Tibial nerve (tissue), 4 donors: ENCODE measurements at places on chromosomes 1 and 21. TPM values are rescaled to one million over a fixed set of nuclear protein-coding genes. Genes with fewer than 3 reads are reported as not detected.

DNA sequence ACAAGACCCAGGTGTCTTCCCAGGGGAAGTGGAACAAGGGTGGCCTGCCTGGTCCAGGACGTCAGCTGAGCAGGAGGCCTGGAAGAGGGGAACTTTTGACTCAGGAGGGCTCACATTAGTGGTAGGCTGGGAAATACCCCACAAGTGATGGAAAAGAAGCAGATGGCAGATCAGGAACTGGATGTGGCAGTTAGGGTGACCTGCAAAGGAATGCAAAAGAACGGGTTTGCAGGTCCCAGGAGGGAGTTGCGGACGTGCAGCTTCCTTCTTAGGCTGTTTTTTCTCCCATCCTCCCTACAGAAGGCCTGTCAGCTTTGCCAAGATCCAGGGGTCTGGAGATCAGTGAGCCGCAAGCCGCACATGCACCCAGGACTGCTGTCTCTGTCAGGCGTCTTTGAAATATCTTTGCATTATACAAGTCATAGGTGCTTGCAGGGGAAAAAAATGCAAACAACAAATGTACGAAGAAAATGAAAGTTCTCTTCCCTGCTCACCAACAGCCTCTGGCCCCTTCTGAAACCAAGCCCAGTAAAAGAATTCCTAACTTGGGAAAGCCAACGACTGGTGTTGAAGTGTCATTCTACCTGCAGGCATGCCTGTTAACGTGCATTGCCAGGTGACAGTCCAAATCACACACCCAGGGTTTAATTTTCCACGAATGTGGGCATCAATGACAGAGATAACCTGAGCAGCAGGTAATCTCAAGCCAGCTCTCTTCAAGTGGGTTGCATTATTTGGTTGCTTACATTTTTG lies 34.4 kb downstream of the NENF start:
- DNase-seq = no peak
- H3K4me1 ChIP-seq = peaks cover 9% of the 10 kb centered on the region
- peak overlapping the region; percentile 65 for H3K27ac ChIP-seq
- no peaks in the 10 kb centered on the region for H3K36me3 ChIP-seq

- H3K27ac ChIP-seq = no peak overlapping the region
- no peaks in the 10 kb centered on the region for H3K36me3 ChIP-seq
- H3K27me3 ChIP-seq = no peaks in the 10 kb centered on the region
- H3K4me1 ChIP-seq = no peaks in the 10 kb centered on the region
- no peak for DNase-seq
- no peak overlapping the region for H3K4me3 ChIP-seq
These were observed 105.2 kb downstream of the TSEN15 start for GRCh38 chr1:184156521-184157393.

TSPEAR gene
- total RNA-seq = not detected

- DNase-seq = no peak
- H3K36me3 ChIP-seq = no peaks in the 10 kb centered on the region
- H3K4me3 ChIP-seq = no peak overlapping the region
- H3K27me3 ChIP-seq = no peaks in the 10 kb centered on the region
- peak overlapping the region; percentile 93 for H3K27ac ChIP-seq
These were observed 1.7 kb downstream of the SOAT1 start for GRCh38 chr1:179295164-179295755.

DNA sequence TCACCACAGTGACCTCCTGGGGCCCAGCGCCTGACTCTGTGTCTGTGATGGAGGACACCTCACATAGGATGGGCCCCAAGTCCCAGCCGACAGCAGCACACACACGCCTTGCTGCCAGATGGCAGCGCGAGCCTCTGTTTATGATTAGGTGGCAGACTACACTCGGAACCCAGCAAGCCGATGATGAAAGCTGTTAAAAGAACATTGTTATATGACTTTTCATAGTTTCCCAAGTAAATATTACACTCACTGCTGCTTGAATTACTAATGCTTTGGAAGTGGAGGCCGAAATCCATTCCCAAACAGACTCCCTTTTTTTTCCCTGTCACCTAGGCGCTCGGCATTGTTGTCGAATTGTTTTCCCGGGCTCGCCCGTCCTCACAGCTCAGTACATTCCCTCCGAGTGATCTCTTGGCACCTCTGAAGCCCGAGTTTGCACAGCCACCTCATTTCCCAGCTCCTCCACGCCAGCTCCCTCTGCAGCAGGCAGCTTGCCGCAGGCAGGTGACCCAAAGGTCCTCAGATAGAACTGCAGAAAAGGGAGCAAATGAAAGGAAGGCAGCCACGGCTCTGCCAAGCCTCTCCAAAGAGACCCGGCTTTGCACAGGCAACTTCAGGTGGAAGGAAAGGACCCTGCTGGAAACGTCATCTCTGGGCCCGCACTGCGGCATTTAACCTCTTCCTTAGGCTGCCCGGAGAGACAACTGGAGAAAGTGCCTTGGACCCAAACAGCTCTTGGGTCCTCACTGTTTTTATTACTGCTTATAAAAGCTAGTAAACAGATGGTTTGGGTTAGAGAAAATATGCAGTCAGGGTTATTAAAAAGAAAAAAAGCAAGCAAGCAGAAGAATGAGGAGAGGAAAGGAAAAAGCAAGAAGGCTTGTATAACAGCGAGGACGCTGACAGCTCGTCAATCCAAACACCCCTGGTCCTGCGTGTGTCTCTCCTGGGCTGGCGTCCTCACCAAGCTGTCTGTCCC lies 72.2 kb upstream of the SLC25A33 start:
- H3K4me1 ChIP-seq = no peaks in the 10 kb centered on the region
- H3K27ac ChIP-seq = no peak overlapping the region
- no peak overlapping the region for H3K4me3 ChIP-seq

GRCh38 chr1:56317722-56318121 lies 261.6 kb downstream of the PLPP3 start:
- peaks cover 7% of the 10 kb centered on the region for H3K4me1 ChIP-seq
- no peaks in the 10 kb centered on the region for H3K36me3 ChIP-seq
- no peaks in the 10 kb centered on the region for H3K27me3 ChIP-seq
- no peak for DNase-seq
- no peak overlapping the region for H3K27ac ChIP-seq

GRCh38 chr1:216566641-216567205 lies 143.5 kb upstream of the USH2A start:
- H3K36me3 ChIP-seq = no peaks in the 10 kb centered on the region
- H3K4me3 ChIP-seq = no peak overlapping the region
- H3K27ac ChIP-seq = no peak overlapping the region
- DNase-seq = no peak

SMCP gene
- total RNA-seq = not detected

- peaks cover 12% of the 10 kb centered on the region for H3K36me3 ChIP-seq
- H3K27me3 ChIP-seq = no peaks in the 10 kb centered on the region
These were observed 1.7 kb upstream of the CELSR2 start for GRCh38 chr1:109247401-109248365.

GJA5 gene
- 16.9 TPM for total RNA-seq

CACYBP gene
- 83.5 TPM for total RNA-seq

DNA sequence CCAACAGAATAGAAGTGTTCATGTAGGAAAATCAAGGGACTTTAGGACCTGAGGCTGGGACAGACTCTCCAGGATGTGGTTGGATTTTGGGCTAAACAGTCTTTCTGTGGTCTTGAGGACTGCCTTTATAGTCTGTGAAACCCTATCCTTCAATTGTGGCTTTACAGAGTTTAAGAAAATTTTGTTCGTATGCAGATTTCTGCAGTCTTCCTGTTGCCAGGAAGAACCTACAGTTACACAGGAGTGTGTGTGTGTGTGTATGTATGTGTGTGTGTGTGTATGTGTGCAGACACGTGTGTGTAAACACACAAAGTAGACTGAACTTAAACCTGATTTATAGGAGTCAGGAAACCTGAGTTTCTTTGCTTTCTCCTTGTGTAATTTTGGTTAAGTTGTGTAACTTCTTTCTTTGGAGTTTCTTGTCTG lies 22.8 kb downstream of the NEK7 start:
- H3K36me3 ChIP-seq = no peaks in the 10 kb centered on the region
- no peak overlapping the region for H3K27ac ChIP-seq
- H3K4me3 ChIP-seq = no peak overlapping the region

DNA sequence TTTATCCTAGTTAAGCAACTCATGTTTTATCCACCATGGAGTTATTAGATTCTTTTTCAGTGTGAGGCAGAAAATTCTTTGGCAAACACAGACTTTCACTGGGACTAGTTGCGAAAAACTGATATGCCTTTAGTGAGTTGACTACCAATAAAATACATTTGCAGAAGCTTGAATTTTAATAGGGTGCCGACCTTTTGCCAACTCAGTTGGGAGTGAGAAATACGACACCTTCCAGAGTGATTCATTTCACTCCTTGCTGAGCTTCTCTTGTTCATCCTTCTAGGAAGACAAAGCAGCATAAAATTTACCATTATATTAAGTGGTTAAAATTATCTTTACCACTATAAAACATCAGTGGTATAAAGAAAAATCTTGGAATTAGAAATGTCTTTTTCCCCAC lies 1.2 kb upstream of the KRTAP23-1 start:
- no peaks in the 10 kb centered on the region for H3K27me3 ChIP-seq
- H3K36me3 ChIP-seq = no peaks in the 10 kb centered on the region
- no peak overlapping the region for H3K4me3 ChIP-seq
- no peak for DNase-seq
- H3K27ac ChIP-seq = no peak overlapping the region

- DNase-seq = no peak
- no peaks in the 10 kb centered on the region for H3K4me1 ChIP-seq
- no peak overlapping the region for H3K4me3 ChIP-seq
- H3K27me3 ChIP-seq = no peaks in the 10 kb centered on the region
These were observed 204.1 kb downstream of the CRB1 start for GRCh38 chr1:197472141-197472540.
